Bone marrow (tissue), 2 donors: ENCODE measurements at places on chromosomes 3 and 15.

DNA sequence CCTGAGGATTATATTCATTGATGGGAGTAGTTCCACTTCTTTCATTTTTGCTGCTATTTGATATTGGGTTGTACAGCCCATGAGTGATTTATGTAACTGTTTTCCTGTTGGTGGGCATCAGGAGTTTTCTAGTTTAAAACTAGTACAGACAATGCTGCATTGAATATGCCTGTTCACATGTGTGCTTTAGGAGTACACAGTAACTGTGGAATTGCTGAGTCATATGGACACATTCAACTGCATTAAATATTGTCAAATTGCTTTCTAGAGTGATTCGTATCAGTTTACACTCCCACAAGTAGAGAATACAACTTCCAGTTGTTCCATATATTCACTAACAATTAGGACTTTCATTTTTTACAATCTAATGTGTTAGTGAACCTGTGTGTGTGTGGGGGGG is 59.8 kb upstream of the THSD4 start:
- no peak for DNase-seq

- no peak for DNase-seq
Measured at GRCh38 chr3:142433110-142433509, 14.7 kb downstream of the XRN1 start.

DNA sequence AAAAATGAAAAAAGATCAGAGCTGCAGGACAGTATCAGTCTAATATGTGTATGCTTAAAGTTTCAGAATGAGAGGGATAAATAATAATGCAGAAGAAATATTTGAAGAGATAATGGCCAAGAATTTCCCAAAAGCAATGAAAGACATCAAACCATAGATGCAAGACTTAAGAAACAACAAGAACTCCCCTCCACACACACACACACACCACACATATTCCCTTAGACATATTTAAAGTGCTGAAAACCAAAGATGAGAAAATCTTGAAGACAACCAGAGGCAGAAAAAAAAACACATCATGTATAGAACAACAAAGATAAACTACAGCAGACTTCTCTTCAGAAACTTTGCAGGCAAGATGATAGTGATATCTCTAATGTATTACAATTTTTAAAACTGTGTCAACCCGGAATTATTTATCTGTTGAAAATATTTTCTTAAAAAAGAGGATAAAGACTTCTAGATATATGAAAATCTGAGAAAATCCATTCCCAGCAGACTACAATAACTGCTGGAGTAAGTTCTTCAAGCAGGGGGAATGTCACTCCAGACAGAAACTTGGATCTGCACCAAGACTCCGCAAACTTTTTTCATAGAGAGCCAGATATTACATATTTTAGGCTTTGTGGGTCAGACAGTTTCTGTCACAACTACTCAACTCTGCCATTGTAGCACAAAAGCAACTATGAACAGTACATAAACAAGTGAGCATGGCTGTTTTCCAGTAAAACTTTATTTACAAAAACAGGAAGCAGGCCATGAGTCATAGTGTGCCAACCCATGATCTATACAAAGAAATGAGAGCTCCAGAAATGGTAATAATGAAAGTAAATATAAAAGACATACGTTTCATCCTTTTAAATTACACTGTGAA is 223.4 kb upstream of the CGNL1 start:
- DNase-seq: no peak

- DNase-seq: no peak
Measured at GRCh38 chr3:50289130-50289529, 3.1 kb downstream of the IFRD2 start.

DNA sequence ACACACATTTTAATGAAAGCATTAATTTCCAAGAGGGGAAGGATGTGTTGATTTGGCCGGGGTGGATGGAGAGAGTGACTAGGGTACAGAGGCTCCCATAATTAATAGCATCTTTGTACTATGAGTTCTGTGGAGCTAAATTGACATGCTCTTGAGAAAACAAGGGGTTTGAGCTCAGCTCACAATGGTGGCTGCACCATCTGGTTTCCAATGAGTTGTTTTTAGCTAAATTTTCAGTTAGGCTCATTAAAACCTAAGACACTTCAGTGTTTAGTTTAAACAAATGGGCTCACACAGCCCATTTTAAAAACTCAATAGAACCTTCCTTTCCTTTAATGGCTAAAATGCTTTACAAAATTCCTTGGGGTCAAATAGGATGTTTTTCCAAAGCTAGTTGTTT is 199.7 kb downstream of the TNIK start:
- no peak for DNase-seq

DNA sequence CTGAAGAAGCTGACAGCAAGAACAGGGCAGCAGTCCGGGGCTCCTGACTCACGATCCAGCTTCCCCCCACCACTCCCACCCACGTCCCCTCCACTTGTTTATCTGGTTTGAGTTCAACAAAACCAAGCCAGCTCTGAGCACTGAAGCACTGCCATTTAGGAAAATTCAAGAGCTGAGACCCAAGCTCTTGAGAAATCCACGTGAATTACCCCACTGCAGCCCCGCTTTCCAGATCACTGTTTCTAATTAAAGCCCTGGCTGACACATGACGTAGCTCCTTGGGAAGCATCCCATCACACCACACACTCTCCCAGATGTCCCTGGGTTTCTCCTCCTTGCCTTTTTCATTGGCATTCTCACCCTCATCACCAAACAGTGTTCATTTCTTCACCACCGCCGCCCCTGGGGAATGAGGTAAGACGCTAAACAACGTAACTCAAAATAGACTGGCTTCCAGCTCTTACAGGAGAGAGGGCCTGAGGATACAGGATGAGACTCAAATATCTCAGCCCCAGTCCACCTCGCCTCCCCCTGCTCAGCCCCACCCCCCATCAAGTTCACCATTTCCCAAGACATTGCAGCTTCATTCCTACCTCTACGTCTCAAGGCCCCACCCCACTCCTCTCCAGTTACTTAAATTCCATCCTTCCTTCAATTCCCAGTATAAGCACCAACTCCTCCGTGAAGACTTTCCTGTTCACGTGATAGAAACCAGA is 95.4 kb downstream of the SRGAP3 start:
- DNase-seq: no peak

GRCh38 chr3:12467746-12468145 is 16.5 kb upstream of the TSEN2 start:
- no peak for DNase-seq

DNA sequence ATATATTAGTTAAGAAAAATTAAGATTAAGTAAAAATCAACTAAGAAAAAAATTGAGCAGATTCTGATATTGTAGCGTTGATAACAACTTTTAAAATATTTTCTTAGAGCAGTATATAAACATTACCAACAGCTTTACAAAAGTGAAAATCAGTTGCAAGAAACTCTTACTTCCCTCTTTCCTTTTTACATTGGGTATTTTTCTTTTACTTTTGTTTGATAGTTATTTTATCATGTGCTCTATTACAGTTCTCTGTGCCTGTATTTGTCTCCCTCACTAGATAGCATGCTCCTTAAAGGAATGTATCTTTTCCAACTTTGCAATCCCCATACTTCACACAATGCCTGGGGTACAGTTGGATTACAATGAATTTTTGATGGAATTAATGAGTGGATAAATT is 87.5 kb upstream of the P3H2 start:
- no peak for DNase-seq

DNA sequence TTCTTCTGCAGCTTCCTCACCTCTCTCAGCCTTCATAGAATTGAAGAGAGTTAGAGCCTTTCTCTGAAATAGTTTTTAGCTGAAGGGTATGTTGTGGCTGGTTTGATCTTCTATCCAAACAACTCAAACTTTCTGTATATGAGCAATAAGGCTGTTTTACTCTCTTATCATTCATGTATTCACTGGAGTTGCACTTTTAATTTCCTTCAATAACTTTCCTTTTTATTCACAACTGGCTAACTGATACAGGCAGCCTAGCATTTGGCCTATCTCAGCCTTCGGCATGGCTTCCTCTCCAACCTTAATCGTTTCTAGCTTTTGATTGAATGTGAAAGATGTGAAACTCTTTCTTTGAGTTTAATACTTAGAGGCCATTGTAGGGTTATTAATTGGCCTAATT is 109.3 kb downstream of the GTPBP8 start:
- no peak for DNase-seq

DNA sequence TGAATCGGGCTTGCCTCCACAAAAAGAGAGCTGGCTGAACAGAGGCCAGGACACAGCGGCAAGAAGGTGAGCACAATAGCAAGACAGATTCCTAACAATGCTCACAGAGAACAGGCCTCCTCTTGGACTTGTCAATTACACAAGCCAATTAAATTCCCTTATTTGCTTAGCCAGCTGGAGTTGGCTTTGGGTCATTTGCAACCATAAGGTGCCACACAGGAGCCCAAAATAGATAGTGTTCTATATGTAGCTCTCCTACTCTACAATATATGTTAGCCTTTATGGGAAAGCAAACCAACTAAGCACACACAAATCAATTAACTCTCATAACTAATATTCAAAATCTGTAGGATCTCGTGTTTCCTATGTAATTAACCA is 335.6 kb downstream of the FOXP1 start:
- DNase-seq: no peak

DNA sequence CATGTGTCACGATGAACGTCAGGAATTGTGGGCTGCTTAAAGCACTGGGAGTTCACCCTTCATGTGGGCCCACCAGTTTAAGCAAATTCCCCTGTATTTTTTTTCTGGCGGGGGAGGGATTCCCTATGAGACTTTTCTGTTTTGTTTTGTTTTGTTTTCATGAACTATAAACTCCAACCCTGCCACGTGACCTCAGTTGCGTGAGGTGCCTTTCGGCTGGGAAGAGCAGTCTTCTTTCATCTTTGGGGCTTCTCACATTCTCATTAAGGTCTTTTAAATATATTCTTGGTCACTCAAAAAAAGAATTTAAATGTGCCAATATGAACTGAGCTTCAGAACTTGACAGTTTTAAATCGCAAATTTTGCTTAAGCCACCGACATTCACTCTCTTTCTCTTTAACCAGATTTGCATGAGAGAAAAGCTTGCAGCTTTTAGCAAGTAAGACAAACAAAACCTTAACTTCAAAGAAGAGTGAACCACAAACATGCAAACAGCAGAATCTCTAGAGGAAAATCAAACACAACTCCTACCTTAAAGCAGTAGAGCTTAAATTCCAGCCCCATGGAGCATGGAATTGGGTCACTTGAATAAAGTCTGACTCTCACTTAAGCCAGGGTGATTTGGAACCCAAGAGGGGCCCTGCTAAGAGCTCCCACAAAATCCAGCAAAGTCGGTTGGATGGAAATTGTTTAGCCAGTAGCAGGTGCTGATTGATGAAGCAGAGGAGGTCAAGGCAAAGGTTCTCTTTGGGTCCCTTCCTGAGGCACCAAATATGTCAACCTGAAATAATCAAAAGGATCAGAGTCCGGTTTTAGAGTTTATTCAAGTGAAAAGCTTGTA is 699.8 kb upstream of the GBE1 start:
- DNase-seq: no peak

GRCh38 chr15:85642693-85643066 is 152.0 kb downstream of the KLHL25 start:
- DNase-seq: no peak

GRCh38 chr3:100005665-100006393 is 108.5 kb downstream of the FILIP1L start:
- no peak for DNase-seq

DNA sequence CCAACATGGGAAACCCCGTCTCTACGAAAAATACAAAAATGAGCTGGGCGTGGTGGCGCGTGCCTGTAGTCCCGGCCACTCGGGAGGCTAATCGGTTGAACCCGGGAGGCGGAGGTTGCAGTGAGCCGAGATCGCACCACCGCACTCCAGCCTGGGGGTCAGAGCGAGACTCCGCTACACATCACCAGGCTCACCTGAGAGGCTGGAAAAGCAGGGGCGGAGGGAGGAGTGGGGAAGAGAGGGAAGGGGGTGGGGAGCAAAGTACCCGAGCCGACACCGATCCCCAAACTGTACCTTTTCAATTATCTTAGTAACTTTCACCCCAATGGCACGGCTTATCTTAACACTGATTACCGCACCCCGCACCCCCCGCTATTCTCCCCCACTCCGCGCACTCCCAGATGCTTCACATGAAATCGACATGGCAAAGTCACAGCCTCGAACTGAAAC is 46.4 kb upstream of the SYNM start:
- no peak for DNase-seq

GRCh38 chr3:67723863-67724262 is 69.5 kb upstream of the SUCLG2 start:
- no peak for DNase-seq

DNA sequence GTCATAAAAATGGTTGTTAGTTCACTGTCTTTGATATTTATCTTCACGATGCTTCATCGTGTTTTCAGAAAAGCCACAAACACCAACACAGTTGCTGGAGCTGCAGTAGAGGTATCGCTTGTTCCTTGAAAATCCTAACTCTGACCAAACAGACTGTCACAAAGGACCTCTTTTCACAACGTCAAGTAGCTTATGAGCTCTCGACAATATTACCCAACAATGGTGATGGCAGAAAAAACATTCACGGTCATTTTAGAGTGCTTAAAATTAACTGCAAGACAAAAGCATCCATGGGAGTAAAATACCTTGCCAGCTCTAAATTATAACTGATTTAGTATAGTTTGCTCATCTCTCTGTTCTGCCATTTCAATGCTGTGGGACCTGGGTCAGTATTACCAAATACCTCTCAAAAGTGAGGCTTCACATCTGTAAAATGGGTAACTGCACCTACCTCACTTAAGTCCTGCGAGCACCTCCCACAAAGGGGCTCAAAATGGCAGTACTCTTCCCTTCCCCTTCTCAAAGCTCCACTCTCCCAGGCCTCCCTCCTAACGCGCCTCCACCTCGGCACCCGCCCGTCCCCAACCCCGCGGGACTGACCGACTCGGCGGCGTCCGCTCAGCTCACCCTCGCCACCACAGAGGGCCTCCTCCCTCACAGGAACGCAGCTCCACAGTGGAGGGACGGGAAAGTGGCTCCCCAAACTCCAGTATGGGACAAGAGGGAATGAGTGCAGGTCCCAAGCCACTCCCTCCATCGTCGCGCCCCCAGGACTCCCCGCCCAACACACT is 546 bp downstream of the TRIM59 start:
- DNase-seq: no peak

GRCh38 chr15:94804613-94805012 is 573.3 kb downstream of the MCTP2 start:
- no peak for DNase-seq

DNA sequence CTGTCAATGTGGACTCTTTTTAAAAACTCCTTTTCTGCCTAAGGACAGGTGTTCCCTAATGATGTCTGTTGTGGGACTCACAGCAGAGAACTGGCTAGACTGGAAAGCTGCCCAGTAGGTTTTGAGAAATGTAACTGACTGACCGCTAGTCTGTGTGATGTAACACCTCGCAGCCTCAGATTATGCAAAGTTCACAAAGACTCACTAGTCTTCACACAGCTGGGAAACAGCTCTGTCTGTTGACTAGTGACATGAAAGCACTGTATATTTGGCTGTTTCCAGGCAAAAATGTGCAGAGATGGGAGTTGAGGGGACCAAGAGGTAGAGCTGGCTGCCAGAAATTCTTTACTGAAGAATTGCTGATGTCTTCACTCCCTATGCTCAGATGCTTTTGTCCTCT is 10.3 kb downstream of the PDZRN3 start:
- no peak for DNase-seq
